SW 1271 (cell line): ENCODE measurements at places on chromosomes 5 and 9.

DNA sequence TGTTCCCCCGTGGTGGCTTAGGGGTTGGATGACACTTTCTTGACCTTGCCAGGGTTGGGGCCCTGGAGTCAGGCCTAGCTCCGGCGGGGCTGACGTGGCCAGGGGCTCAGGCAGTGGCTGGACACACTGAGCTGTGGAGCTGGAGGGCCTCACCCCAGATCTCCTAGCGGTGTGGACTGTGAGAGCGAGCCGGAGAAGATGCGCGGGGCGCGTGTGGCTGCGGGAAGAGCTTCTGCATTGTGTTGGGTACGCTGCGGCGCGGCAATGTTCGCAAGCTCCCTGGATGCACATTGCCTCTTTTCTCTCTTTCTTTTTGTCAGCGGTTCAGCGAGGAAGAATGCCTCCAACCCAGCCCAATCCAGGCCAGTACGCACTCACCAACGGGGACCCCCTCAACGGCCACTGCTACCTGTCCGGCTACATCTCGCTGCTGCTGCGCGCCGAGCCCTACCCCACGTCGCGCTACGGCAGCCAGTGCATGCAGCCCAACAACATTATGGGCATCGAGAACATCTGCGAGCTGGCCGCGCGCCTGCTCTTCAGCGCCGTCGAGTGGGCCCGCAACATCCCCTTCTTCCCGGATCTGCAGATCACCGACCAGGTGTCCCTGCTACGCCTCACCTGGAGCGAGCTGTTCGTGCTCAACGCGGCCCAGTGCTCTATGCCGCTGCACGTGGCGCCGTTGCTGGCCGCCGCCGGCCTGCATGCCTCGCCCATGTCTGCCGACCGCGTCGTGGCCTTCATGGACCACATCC, 4.8 kb downstream of the NR2F1 start:
- DNase-seq, result no peak

- no peak for DNase-seq
Measured at GRCh38 chr9:135320943-135321342, 158.6 kb upstream of the PPP1R26 start.

DNA sequence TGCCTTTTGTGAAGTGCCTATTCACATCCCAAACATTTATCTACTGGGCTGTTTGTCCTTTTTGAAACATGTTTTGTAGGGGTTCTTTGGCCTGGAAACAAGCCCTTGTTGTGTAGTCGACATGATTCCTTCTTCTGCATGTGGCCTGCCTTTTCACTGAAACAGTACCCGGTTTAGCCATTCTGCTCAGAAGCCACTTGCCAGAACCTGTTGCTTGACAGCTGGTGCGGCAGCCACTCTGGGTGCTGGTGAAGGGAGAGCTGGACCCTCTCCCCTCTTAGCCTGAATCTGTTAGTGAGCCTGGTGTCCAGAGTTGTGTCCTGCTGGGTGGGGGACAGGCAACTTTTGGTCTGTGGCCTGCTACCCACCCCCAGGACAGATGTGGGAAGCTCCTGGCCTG, 128.8 kb upstream of the CACNA1B start:
- DNase-seq, result no peak

DNA sequence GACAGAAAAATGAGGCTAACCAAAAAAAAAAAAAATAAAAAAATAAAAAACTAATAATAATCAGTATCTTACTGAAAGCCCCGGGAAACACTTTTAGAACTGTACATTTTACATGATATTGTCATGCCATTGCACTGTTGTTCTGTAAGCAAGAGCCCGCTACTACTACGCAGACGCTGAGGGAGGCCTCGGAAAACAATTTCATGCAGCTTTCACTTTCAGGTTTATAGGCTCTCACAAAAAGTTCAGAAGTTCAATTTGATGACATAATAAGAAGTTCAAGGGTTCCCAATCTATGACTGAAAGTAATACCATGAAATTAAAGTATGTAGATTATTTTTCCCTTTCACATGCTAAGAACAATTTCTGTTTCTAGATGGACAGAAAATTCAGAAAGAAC, 318.3 kb upstream of the ITGA1 start:
- no peak for DNase-seq

DNA sequence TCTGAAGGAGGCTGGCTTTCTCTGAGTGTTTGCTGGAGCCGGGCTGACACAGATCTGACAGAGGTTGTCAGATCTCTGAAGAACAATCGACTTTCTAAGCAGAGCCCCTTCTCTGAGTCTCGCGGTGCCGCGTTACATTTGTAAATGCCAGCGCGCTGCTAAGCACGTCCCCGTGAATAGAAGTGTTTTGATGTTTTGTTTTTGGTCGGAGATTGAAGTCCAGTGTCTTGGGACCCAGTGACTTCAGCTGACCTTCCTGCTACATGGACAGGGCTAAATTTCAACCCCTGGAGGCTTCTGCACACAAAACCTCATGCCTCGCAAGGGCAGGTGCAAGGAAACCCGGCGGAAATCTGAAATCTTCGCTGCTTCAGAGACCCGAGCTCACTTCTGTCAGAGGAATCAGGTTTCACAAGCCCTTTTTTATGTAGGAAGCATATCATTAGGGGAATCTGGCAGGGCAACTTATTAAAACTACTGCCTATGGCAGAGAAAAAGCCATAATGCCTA, 27.2 kb downstream of the NEUROG1 start:
- DNase-seq, result no peak

DNA sequence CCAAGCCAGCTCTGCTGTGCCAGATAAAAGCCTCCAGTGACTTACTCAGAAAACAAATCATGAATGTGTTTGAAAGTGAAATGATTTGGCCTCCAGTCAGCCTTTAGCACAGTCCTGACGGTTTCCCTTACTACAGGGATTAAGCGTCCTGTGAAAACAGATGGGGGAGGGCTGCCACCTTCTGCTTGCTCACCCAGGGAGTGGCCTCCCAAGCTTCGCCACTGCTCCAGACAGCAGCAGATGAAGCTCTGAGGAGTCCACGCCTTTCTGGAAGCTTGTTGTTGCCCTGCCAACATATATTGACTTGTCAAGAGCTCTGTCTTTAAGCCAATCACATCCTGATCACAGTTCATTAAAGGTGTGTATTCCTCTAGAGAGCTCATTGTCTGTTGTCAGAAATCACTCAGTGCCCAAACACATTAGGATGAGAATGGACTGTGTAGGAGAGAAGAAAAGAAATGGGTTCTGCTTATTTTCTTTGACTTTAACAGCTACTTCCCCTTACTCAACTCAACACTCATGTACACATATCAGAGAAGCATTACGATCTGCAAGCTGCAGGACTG, 4.9 kb upstream of the FYB1 start:
- no peak for DNase-seq

DNA sequence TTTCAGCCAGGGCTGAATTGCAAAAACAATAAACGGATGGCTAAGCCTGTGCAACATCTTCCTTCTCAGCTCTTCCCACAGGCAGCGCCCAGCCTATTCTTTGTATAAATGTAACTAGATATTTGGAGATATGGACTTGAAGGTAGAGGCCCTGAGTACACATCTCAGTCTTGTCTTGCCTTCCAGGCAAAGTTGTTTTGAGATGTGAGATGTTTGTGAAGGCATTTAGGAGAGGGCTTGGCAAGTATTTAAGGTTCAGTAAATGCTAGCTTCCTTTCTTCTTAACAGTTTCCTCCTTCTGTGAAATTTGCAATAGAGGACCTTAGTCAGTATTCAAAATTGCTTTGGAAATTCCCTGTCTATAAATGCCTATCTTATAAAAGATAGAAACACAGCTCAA, 228.8 kb downstream of the NR2F1-AS1 start:
- DNase-seq, result no peak
